ENCODE measurements at places on chromosomes 12 and 14.
A peak's percentile ranks its signal among the peaks of the same experiment; 100 is the strongest.

- no peak for DNase-seq
Measured at GRCh38 chr14:54348923-54349620, 47.7 kb upstream of the CDKN3 start.

GRCh38 chr14:79161571-79161970 lies 991.4 kb downstream of the NRXN3 start:
- no peak for DNase-seq

DNA sequence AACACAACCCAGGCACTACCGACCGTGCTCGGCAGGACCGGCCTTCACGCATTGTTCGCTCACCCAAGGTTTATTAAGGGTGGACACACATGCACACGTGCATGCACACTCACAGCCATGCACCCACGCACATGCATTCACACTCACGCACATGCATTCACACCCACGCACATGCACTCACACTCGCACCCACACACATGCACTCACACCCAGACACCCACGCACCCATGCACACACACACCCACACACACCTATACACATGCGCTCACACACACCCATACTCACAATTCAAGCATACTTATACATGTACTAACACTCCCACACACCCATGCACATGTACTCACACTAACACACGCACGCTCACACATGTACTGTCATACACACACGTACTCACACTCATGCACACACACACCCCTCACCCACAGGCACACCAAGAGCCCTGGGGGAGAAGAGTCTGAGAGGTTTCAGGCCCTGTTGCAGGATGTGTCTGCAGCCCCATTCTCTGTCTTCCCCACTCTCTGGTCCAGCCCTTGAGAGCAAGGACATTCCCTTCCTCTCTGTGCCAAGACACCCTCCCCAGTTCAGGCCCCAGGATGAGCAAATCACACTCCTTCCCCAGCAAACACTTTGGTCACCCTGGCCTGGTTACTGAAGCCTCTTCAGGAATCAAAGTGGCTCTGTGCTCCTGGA lies 49.4 kb upstream of the BCL11B start:
- no peak for DNase-seq

DNA sequence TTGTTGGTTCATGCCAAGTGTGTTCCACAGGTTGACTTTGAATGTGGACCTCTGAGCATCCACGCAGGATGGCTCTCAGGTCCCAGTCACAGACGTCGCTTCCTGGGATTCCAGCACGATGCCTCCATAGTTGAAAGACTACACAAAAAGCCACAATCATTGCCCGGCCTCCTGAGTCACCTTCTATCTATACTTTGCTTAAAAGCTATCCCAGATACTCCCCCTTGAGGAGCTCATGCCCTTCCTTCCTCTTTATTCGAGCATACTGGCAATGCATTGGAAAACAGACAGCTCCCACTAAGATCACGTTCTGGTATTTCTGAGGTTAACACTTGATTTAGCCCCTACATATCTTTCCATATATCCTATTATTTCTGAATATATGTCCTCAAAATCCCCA lies 40.1 kb downstream of the ZNF664 start:
- DNase-seq, result no peak

DNA sequence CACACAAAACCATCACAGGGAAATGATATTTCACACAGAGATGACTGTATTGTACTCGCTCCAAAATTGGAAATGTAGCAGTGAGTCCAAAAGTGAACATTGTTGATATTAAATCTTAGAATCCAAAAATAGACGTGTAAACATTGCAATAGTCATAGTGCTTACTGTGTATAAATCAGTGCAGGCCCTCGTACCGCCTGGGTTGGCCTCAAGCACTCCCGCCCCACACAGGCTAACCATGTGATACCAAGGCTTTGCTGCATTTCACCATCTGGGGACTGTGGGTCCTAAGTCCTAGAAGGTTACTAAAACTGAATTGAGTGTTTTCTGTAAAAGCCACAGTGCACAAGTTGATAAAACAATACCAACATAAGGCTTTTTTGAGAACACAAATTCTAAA lies 107.3 kb downstream of the PPP2R5E start:
- DNase-seq, result no peak

DNA sequence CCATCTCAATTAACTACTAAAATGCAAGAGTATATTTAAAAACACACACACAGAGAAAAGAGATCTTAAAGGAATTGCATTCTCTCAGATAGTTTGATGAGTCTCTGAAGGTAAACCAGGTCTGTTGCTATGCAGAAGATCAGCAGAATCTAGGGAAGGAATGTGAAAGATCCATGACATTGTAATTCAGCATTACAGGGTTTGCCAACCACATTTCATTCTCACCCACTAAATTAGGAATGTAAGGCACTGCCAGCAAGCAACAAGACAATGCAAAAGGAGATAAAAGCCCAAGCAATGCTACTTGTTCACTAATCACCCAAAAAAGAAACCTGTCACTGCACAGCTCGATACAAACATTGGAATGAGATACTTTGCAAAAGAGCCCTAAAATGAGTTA lies 106.3 kb downstream of the LRIG3 start:
- DNase-seq, result no peak

GRCh38 chr12:100936661-100937060 lies 142.1 kb downstream of the ANO4 start:
- DNase-seq, result no peak

GRCh38 chr12:11894890-11895289 lies 175.8 kb upstream of the BCL2L14 start:
- no peak for DNase-seq

GRCh38 chr12:123905319-123905925 lies 67.2 kb downstream of the CCDC92 start:
- peak; percentile 82 for DNase-seq

DNA sequence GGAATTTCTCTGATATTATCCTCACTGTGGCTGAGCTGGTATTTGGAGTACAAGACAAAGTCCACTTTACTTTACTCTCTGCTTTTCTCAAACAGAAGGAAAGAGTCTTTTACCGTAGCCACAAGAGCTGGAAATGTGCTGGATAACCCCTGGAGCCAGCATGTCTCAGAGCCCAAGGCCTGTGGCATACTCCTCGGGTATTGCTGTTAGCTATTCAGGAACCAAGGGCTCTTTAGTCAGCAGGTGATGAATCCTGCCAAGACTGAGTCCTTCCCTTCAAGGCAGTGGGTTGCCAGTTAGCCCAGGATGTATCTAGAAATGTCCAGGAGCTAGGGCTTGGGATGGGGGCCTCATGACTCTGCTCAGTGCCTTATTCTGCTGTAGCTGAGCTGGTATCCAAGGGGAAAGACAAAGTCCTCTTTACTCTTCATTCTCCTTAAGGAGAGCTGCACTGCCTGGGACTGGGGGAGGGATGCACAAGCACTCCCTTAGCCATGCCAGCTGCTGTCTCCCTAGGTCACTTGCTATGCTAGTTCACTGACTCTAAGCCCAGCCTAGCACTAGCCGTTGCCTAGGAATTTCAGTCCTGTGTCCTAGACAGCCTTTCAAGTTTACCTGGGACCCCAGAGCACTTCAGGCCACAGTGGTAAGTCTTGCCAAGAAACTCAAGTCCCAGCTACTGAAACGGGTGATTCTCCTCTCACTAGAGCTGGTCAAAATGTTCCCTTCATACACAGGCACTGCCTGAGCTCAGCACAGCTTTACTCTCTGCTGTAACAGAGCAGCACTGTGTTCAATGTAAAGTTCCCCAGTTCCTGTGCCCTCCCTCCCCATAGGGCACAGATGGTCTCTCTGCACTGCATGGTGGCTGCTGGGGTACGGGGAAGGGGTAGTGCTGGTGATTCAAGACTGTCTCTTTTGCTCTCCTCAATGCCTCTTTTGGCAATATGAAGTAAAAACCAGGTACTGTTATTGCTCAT lies 136.4 kb downstream of the SLC35F4 start:
- DNase-seq, result no peak

DNA sequence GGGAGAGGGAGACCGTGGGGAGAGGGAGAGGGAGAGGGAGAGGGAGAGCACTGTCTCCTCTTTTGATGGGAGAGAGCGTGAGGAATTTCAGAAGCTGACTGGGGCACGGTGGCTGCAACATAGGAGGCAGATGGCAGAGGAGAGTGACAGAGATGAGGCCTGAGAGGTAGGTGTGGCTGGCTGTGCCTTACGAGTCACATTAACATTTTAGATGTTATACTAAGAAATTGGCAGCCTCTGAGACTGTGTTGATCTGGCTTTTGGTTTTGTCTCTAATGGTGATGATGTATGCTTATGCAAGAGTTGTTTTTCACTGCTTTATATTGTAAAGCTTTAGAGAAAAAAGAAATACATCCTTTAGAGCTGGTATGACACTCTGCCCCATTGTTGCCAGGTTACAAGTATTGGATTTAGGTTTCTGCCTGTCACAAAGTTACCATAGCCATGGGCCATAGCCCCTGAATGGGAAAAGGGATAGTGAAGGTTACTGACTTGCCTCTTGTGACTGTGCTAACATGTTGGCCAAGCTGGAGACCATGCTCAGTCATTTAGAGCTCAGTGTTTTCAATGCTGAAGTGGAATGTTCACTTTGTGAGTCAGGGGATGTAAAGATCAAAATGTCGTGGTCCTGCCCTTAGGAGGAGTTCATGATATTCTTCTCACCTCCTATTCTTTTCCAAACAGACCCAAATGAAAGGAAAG lies 186.2 kb downstream of the SYNE2 start:
- no peak for DNase-seq

GRCh38 chr14:105173901-105174894 lies 5.6 kb upstream of the JAG2 start:
- peak; percentile 58 for DNase-seq

GRCh38 chr12:117580718-117581062 lies 219.3 kb upstream of the NOS1 start:
- DNase-seq, result no peak

GRCh38 chr12:13024531-13024916 lies 19.7 kb upstream of the FAM234B start:
- DNase-seq, result no peak

- peak; percentile 66 for DNase-seq
Measured at GRCh38 chr12:94140556-94140955, 7.8 kb upstream of the PLXNC1 start.

DNA sequence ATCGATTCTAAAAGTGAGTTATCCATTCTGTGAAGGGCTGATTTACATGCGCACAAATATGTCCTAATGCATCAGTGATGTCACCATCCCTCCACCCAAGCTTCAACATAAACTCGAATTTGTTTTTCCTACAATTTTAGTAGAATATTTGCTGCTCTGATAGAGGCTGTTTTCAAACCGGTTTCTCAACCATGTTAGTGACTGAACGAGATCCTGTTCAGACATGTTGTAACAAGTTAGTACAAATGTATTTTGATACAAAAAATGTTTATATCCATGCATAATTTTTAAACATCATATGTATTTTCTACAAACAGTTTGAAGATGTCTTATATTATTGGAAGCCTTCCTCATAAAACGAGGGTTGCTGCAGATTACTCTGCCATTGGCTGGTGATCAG lies 12.7 kb upstream of the PRB2 start:
- no peak for DNase-seq

DNA sequence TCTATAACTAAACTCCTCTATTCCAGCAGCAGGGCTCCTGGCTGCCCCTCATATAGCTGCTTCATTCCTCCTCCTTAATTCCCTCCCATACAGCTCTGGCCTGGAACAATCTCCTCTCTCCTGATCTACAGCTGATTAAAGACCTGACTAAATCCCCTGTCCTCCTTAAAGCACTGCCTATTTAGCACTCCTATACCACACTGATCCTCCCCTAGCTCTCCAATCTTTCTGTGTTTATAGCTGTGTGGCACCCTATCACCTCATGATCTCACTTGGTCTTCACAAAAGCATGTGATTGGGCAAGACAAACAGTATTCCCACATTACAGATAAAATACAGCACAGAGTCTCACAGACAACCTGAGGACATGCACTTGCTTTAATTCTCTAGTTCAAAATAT lies 17.4 kb downstream of the FMNL3 start:
- DNase-seq, result no peak

- DNase-seq, result peak; percentile 68
Measured at GRCh38 chr14:105474483-105475268, at the start of gene CRIP2. Gene CRIP2 (plus strand): TSS chr14:105474821. CDS start chr14:105474863, 42 bp downstream.

GRCh38 chr12:857611-858010 lies 91.9 kb downstream of the RAD52 start:
- no peak for DNase-seq

DNA sequence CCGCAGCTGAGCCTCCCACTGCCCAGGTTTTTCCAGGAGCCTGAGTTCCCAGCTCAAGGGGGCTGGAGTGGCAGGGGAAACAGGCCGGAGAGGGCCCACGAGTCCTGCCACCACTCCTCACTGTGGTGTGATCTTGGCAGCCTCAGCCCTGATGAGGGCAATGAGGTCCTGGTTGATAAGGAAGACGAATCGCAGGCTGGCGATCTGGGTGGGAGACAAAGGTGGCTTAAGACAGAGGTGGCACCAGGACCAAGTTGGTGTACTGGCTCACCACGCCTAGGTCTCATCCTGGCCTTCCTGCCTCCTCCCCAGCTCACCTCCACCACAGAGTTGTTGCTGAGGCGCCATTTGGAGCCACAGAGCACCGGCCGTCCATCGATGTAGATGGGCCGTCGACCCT lies 9.4 kb downstream of the MCRS1 start:
- no peak for DNase-seq

DNA sequence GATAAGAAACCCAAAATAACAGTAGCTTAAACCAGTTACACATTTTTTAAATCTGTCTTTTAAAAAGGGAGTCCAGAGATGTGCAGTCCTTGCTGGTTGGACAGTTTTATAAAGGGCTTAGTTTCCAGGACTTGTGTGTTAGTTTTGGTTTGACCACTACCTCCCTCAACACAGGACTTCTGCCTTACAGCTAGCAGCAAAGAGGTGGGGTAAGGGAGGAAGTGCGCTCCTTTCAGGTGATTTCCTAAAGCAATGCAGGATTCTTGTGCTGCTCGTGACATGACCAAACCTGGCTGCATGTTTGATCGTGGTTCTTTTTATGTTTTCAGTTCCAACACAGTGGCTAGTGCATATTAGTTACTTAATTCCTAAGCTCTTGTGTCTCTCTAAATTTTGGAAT lies 266.2 kb downstream of the TMTC2 start:
- no peak for DNase-seq

- DNase-seq, result peak; percentile 19
Measured at GRCh38 chr14:103626146-103626850, 2.7 kb upstream of the KLC1 start.

- DNase-seq, result no peak
Measured at GRCh38 chr14:75174066-75174465, 2.3 kb downstream of the TMED10 start.

- DNase-seq, result no peak
Measured at GRCh38 chr12:102965281-102966155, 8.0 kb downstream of the ASCL1 start.

DNA sequence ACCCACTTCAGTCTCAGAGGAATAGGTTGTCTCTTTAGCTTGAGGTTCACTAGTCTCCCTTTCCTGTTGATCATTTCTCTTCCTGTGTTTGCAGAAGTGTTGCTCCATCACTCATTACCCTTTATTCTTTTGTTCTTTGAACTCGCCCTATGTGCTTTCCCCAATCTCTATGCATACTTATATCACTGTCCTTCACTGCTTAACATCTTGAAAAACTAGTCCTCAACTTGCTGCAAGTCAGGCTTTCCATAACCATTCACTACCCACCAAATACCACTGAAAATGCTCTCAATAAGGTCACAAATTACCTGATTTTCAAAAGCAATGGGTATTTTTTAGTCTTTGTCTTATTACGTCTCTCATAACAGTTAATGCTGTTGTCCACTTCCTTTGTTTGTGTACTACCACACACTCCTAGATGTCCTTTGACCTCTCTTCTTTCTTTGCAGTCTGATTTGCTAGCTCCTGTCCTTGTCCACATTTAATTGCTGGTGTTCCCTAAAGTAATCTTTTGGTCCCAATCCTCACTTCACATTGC lies 80.8 kb downstream of the RIC8B start:
- DNase-seq, result no peak

GRCh38 chr12:93616584-93617101 lies 44.2 kb downstream of the SOCS2 start:
- no peak for DNase-seq

All from CD4-positive, alpha-beta T cell treated with Interleukin-17A for 4 hours (primary cell).